ENCODE measurements at places on chromosomes 3 and 15. TPM values are rescaled to one million over a fixed set of nuclear protein-coding genes. Genes with fewer than 3 reads are reported as not detected.

DNA sequence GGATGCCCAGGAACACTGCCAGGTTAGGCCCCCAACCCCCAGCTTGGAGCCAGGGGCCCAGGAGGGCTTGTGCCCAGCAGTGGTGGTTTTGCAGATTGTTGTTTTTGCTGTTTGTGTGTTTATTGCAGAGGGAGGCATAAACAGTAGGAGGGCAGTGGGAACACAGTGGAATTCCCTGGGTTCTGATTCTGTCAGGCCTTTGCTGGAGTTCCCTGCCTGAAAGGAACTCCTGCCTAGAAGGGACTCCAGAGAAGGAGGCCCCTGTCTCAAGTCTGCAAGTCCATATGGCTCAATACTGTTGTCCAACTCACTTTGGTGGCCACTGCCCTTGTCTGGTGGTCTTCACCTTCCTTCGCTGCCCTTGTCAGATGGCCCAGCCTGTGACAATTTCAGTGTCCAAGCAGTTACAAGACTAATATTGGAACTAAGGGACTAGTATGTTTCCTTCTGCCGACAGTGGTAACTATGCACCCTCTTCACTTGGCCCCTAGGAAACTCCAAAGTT is 47.4 kb upstream of the RAB6B start:
- H3K27me3 ChIP-seq, result peaks cover 8% of the 10 kb centered on the region
- no peak overlapping the region for H3K4me3 ChIP-seq
- peaks cover 12% of the 10 kb centered on the region for H3K4me1 ChIP-seq

- no peak overlapping the region for H3K27ac ChIP-seq
- H3K4me1 ChIP-seq, result no peaks in the 10 kb centered on the region
- H3K4me3 ChIP-seq, result no peak overlapping the region
- no peak for DNase-seq
Measured at GRCh38 chr15:69375151-69375790, 38.9 kb upstream of the KIF23 start.

DNA sequence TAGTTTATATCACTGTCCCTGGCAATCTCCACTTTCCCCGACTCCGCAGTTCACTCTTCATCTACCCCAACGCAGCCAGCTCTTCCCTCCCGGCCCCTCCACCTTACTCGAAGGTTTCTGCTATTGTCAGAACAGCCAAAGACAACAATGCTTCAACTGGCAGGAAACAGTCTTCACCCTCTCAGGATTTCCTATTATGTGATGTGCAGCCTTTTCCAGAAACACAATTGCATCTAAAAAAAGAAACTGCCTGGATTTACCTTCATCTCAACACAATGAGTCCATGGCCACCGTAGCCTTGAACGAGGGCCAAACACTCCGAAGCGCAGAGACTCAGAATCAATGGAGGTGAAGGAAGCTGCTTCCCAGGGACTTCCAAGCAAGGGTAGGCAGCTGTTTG is 182.1 kb upstream of the TSC22D2 start:
- no peak overlapping the region for H3K27ac ChIP-seq
- no peaks in the 10 kb centered on the region for H3K36me3 ChIP-seq
- H3K4me1 ChIP-seq, result no peaks in the 10 kb centered on the region
- no peak overlapping the region for H3K4me3 ChIP-seq
- peaks cover 22% of the 10 kb centered on the region for H3K27me3 ChIP-seq

DNA sequence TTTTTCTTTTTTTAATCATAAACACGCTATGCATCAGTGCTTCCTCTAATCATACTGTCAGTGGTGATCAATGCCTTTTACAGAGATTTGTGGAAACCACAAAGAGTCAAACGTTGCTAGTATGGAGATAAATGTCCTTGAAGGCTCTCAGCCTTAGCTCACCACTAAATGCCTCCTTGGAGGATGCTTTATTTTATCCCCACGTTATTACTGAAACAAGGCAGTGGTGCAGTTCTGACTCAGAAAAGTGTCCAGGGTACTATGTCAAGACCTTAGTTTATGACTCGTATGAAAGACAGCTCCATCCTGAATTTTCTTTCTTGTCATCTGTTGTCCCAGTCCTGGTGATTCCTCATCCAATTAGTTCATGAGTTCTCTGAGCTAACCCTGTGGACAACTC is 1146.7 kb downstream of the IGSF11 start:
- no peak overlapping the region for H3K4me3 ChIP-seq
- no peaks in the 10 kb centered on the region for H3K27me3 ChIP-seq
- no peaks in the 10 kb centered on the region for H3K36me3 ChIP-seq

DNA sequence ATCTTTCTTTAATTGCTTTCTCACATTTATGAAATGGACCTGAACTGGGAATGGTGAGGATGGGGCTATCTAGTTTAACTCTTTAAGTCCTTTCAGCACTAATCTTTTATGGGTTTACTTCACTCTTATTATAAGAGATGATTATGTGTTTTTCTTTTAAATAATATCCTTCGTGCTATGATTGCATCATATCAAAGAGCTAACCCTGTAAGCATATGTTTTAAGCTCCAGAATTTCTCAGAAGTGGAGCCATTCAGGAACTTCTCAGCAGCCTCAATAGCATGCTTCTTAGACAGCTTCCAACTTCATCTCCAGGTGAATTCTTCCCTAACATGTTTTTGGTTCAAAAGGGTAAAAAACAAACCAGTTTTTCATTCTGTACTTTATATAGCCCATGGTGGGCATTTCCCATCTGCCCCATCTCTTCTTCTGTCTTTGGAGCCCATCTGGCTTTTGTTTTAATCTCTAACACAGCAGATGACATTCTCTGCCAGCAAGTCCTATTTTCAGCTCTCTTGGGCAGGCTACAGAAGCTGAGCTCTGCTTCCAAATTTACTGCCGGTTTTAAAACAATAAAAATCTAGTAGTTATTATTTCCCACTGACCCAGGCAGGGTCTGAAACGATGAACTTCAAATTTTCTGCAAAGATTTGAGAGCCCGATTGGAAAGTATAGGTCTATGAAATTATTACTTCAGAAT is 26.8 kb upstream of the IL1RAP start:
- H3K27ac ChIP-seq, result no peak overlapping the region
- no peaks in the 10 kb centered on the region for H3K36me3 ChIP-seq
- H3K4me3 ChIP-seq, result no peak overlapping the region
- peaks cover 14% of the 10 kb centered on the region for H3K4me1 ChIP-seq

GRCh38 chr3:163490119-163490518 is 1588.2 kb downstream of the SI start:
- H3K4me3 ChIP-seq, result no peak overlapping the region
- no peak overlapping the region for H3K27ac ChIP-seq
- no peaks in the 10 kb centered on the region for H3K36me3 ChIP-seq
- no peak for DNase-seq
- H3K4me1 ChIP-seq, result no peaks in the 10 kb centered on the region

- H3K27me3 ChIP-seq, result no peaks in the 10 kb centered on the region
- H3K36me3 ChIP-seq, result no peaks in the 10 kb centered on the region
- H3K4me3 ChIP-seq, result no peak overlapping the region
- no peaks in the 10 kb centered on the region for H3K4me1 ChIP-seq
- no peak overlapping the region for H3K27ac ChIP-seq
Measured at GRCh38 chr3:105094588-105094987, 272.1 kb upstream of the ALCAM start.

- H3K4me1 ChIP-seq, result peaks cover 6% of the 10 kb centered on the region
- no peaks in the 10 kb centered on the region for H3K27me3 ChIP-seq
- no peak overlapping the region for H3K4me3 ChIP-seq
- no peaks in the 10 kb centered on the region for H3K36me3 ChIP-seq
- H3K27ac ChIP-seq, result no peak overlapping the region
Measured at GRCh38 chr15:20358066-20358778, 183.4 kb downstream of the GOLGA6L6 start.

DNA sequence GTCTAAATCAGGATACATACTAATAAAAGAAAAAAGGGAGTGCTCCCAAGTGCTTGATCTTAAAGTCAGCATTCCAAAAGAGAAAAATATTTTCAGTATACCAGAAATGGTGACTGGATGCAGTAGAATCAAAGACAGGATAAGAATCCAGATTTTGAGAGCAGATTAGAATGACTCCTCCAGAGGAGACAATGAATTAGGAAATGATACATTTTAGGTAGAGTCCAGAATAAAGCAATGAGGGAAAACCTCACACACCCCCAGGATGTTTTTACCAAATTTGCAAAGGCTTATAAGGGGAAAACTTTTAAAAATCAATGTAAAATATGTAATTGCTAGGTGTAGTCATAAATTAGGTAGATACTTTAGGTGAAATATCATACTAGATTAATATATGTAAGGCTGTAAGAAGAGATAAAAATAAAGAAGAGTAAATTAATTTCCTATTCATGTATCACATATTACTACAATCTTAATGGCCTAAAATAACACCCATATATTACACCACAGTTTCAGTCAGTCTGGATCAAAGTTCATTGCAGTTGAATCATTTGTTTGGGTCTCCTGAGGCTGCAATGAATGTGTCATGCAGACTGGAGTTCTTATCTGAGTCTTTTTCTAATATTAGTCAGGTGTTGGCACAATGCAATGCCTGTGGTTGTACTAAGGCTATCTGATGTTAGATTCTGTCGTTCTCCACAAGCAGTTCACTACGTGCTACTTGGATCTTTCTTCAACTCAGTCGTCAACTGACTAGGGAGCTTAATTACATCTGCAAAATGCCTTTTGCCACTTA is 547.8 kb upstream of the EPHA6 start:
- H3K27ac ChIP-seq, result no peak overlapping the region
- H3K4me1 ChIP-seq, result no peaks in the 10 kb centered on the region
- no peaks in the 10 kb centered on the region for H3K36me3 ChIP-seq
- DNase-seq, result no peak
- H3K27me3 ChIP-seq, result no peaks in the 10 kb centered on the region

DNA sequence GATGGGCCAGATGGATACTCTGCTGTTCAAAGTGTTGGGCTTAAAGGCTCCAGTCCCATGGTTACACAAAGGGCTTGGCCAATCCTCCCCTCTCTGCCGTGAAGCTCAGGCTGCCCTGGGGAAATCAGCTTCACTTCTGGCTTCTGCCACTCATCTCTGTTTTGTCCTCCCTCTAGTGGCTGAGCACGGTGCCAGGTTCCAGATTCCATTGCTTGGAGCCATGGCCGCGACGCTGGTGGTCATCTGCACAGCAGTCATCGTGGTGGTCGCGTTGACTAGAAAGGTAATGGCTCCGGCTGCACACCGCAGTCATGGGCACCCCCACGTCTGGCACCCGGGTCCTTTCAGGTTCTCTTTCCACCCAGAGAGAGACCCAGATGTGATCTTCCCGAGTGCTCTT is 5.6 kb downstream of the TIGIT start:
- H3K36me3 ChIP-seq, result no peaks in the 10 kb centered on the region
- H3K4me1 ChIP-seq, result peaks cover 7% of the 10 kb centered on the region
- no peak overlapping the region for H3K4me3 ChIP-seq
- no peak overlapping the region for H3K27ac ChIP-seq

DNA sequence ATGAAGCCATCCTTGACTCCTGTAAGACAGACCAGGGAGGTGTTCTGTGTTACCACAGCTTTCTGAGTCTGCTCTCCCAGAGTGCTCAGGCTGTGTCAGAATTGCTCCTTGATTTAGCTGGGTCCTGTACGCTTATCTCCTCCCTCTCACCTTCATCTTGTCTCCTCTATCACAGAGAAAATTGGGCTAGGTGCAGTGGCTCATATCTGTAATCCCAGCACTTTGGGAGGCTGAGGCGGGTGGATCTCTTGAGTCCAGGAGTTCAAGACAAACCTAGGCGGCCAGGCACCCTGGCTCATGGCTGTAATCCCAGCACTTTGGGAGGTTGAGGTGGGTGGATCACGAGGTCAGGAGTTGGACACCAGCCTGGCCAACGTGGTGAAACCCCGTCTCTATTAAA is 5.9 kb downstream of the SCAMP5 start:
- no peak overlapping the region for H3K4me3 ChIP-seq
- H3K36me3 ChIP-seq, result no peaks in the 10 kb centered on the region
- H3K4me1 ChIP-seq, result no peaks in the 10 kb centered on the region
- H3K27me3 ChIP-seq, result peaks cover 25% of the 10 kb centered on the region

DNA sequence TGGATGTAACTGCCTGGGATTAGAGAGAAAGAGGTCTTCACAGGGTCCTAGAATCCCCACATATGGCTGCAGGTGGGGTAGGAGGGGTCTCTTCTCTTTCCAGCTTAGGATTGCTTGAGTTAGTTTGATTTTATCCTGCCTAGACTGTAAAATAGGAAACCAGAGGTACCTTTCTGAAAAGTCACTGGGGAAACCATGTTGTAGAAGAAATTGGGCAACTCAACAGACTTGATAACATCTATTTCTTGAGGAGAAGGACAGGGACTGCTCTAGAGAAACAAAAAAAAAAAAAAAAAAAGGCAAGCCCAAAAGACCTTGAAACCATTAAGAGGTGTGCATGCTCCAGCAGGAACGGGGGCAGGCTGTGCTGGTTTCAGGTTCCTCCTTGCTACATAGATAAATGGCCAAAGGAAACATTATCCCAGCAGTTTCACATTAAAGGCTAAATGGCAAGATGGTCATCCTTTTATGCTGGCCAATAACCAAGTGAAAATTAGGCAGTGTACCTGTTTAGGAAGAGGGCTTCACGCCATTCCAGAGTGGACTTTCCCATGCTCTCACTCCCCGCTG is 116.1 kb downstream of the ALDH1A2 start:
- H3K27ac ChIP-seq, result no peak overlapping the region
- no peaks in the 10 kb centered on the region for H3K4me1 ChIP-seq
- H3K4me3 ChIP-seq, result no peak overlapping the region
- H3K36me3 ChIP-seq, result no peaks in the 10 kb centered on the region
- no peak for DNase-seq
- H3K27me3 ChIP-seq, result peaks cover 18% of the 10 kb centered on the region

DNA sequence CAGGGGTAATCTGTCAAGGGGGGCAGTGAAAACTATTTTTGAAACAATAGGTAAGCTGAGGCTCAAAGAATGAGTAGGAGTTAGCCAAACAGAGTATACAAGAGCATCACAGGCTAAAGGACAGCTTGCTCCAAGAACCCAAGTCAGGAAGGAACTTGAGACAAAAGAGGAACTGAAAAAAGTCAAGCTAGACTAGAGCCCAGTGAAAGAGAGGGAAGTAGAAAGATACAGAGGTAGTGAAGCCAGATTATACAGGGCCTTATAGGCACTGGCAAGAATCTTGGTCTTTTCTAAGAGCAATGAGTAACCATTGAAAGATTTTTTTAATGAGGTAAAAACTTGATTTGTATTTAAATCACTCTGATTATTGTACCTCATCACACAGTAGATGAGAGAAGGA is 69.9 kb downstream of the FILIP1L start:
- no peak for DNase-seq
- H3K27me3 ChIP-seq, result no peaks in the 10 kb centered on the region
- H3K4me1 ChIP-seq, result peaks cover 14% of the 10 kb centered on the region
- H3K36me3 ChIP-seq, result no peaks in the 10 kb centered on the region
- no peak overlapping the region for H3K27ac ChIP-seq

DNA sequence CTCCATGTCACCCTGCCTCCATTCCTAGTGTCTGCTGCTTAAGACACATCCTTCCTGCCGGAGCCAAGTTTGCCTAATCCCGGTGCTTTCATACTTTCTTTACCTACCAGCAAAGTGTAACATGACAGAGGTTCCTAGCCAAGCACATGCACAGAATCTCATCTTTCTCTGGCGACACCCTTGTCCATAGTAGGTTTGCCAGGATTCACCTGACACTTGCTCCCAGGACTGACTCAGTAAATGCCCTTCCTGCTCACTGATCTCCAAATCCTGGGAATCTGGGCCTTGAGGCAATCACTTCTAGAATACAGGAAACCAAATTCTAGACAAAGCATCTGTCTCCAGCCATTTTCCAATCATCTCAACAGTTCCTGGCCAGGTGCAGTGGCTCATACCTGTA is 10.2 kb upstream of the NR2E3 start:
- no peaks in the 10 kb centered on the region for H3K36me3 ChIP-seq
- H3K4me3 ChIP-seq, result no peak overlapping the region
- H3K27me3 ChIP-seq, result no peaks in the 10 kb centered on the region

- H3K27me3 ChIP-seq, result peaks cover 16% of the 10 kb centered on the region
- no peak overlapping the region for H3K27ac ChIP-seq
- no peaks in the 10 kb centered on the region for H3K4me1 ChIP-seq
- DNase-seq, result no peak
- H3K36me3 ChIP-seq, result no peaks in the 10 kb centered on the region
Measured at GRCh38 chr15:61841466-61841865, 218.8 kb downstream of the VPS13C start.

CSPG4 gene
- total RNA-seq, result not detected

ST8SIA2 gene
- total RNA-seq, result not detected

COL6A5 gene
- total RNA-seq, result 0.16 TPM

TTC21A gene
- total RNA-seq, result 1.0 TPM
